ENCODE measurements at places on chromosomes 1 and 21. TPM values are rescaled to one million over a fixed set of nuclear protein-coding genes. Genes with fewer than 3 reads are reported as not detected.

- no peak for DNase-seq
These were observed 382.9 kb downstream of the NTNG1 start for GRCh38 chr1:107523736-107524135.

ARMH1 gene
- total RNA-seq: 0.28 TPM

IKBKE gene
- 21.4 TPM for total RNA-seq

- DNase-seq: no peak
These were observed 2.0 kb downstream of the PTPRF start for GRCh38 chr1:43532716-43533115.

DNA sequence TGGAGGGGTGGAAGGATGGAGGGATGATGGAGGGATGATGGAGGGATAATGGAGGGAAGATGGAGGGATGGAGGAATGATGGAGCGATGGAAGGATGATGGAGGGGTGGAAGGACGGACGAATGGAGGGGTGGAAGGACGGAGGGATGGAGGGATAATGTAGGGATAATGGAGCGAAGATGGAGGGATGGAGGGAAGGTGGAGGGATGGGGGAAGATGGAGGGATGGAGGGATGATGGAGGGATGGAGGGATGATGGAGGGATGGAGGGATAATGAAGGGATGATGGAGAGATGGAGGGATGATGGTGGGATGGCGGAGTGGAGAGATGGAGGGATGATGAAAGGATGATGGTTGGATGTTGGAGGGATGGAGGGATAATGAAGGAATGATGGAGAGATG is 61.3 kb downstream of the KCNAB2 start:
- DNase-seq: no peak

- peak; percentile 32 for DNase-seq
These were observed 18.1 kb upstream of the USP24 start for GRCh38 chr1:55233145-55233777.

HP1BP3 gene
- total RNA-seq: 111 TPM

DNA sequence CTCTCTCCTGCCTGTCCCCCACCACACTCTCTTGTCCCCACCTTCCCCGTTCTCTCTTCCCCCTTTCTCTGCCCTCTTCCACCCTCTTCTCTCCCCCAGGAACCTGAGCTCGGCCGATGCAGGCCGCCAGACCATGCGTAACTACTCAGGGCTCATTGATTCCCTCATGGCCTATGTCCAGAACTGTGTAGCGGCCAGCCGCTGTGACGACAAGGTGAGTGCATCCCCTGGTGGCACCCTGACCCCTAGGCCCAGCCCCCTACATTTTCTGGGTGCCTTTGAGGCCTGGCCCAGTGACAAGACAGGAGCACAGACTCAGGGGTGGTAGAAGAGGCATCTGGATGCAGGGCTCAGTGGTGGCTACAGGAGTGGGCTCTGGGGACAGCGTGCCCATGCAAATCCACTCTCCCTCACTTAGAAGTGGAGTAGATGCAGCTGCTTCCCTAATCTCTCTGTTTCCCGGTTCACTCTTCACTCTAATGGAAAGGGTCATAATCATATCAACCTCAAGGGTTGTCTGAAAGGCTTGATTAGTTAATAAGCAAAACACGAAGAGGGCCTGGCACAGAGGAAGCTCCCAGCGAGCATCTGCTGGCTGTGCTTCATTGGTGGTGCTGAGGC is 37.0 kb downstream of the PKP1 start:
- no peak for DNase-seq

GRCh38 chr1:240294566-240294965 is 202.9 kb downstream of the FMN2 start:
- DNase-seq: peak; percentile 70

DNA sequence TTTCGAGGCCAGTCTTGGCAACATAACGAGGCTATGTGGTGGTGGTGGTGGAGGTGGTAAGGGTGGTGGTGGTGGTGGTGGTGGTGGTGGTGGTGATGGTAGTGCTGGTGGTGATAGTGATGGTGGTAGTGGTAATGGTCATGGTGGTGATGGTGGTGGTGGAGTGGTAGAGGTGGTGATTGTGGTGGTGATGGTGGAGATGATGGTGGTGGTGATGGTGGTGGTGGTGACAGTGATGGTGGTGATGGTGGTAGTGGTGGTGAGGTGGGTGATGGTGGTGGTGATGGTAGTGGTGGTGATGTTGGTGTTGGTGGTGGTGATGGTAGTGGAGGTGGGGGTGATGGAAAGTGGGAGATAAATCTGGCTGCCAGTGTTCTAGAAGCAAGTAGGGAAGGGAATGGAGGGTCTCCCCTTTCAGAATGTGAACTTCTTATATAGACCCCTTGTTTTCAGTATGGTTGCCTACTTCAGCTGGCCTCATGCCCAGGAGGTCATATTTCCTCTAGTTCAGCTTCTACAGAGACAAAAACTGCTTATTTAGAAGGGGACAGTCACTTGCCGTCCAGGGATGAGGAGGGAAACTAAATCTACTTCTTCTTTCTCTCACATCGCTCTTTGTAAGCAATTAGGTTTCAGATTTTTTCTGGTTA is 27.5 kb downstream of the SH3BGR start:
- DNase-seq: no peak

- no peak for DNase-seq
These were observed 1276.9 kb upstream of the ADGRL2 start for GRCh38 chr1:80523861-80524260.

GRCh38 chr1:156746406-156746727 is 5.1 kb downstream of the HDGF start:
- DNase-seq: no peak

SMIM1 gene
- 0.90 TPM for total RNA-seq

All from IMR-90 (cell line).